Right atrium auricular region (tissue), 2 donors: ENCODE measurements at places on chromosomes 5 and 9. TPM values are rescaled to one million over a fixed set of nuclear protein-coding genes. Genes with fewer than 3 reads are reported as not detected.

DNA sequence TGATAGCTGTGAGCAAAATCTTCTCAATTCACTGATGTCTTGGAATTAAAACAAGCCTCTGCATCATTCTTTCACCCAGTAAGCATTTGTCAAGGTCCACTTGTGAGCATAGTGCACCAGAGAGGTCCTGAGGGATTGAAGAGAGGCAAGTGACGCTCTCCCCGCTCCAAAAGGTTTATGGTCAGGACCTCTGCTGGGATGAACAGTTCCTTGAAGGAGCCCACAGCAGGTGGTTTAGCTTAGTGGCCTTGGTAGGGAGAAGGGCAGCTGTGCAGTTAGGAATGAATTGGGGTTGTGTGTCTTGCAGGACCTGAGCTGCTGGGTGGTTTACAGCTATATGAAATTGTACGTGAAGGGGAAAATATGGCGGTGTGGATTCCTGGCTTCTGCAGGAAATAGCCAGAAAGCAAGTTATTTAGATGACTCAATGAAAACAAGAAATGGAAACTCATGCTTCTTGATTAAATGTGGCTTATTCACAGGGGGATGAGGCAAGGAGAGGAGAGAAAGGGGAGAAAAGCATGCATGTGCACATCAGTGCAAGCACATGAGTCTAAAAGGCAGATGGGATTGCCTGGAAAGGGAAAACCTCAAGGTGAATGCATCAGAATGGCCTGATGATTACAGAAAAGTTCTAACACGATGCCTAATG lies 42.0 kb downstream of the SUB1 start:
- peaks cover 11% of the 10 kb centered on the region for H3K4me1 ChIP-seq
- no peak for DNase-seq
- H3K36me3 ChIP-seq: no peaks in the 10 kb centered on the region
- H3K27me3 ChIP-seq: no peaks in the 10 kb centered on the region

The CCIN gene
- not detected for total RNA-seq

The ISL1 gene
- total RNA-seq: not detected

DNA sequence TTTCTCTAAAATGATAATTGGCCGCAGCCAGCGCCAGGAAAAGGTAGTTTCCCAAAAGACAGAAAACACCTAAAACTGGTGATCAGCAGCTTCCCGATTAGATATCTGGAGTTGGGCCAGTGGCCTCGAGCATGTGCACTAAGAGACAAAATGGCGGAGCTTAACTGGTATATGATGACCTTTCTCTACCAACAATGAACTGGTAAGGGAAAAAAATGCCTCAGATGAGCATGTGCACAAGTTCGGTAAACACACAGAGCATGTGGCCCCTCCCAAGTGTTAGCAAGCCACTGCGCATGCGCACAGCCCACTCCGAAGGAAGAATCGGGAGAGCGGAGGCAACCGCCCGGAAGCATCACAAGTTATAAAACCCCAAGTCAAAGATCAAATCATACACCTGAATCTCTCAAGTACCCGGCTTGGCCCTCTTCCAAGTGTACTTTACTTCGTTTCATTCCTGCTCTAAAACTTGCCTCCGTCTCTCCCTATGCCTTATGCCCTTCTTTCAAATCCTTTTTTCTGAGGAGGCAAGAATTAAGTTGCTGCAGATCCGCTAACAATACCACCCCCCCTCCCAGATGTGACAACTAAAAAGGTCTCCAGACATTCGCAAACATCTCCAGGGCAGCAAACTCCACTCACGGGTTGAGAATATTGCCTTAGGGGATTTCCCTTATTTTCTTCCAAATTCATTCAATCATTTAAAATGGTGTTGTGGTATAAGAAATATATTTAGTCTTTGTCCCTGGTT lies 15.0 kb upstream of the PTBP3 start:
- H3K27me3 ChIP-seq: no peaks in the 10 kb centered on the region
- DNase-seq: peak; percentile 83
- H3K4me3 ChIP-seq: peak overlapping the region; percentile 34
- peaks cover 7% of the 10 kb centered on the region for H3K4me1 ChIP-seq

DNA sequence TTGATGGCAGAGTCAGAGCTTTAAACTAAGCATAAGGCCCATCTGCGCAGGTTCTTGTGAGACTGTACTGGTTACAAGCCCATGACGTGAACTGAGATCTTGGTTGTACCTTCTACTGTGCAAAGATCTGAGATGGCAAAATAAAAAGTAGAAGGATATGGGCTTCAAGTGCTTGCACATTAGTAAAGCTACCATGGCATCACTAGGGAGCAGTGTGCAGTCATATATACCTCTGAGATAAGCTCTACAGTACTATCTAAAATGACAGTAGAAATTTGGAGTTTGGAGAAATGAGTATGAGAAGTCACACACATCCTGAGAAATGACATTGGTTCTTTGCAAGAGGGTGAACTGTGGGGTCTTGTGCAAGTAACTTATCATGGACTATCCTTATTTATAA lies 408.2 kb upstream of the PRR16 start:
- H3K4me3 ChIP-seq: no peak overlapping the region
- H3K36me3 ChIP-seq: no peaks in the 10 kb centered on the region
- no peaks in the 10 kb centered on the region for H3K27me3 ChIP-seq
- no peak overlapping the region for H3K27ac ChIP-seq

DNA sequence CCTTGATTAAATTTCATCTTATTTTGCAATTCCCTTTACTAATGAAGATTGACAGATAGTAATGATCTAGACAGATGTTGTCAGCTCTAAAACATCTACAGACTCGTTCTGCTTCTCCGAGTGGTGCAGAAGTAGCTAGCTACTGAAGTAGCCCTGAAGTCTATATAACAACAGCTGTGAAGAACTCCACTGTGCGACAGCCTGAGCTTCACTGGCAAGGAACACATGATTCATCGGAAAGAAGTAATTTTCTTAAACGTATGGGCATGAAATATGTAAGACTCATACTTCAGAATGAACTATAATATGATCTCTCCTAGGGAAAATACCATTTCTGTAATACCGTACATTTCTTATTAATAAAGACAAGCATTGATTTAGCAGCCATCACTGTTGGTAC lies 96.2 kb downstream of the TRPM3 start:
- no peak overlapping the region for H3K4me3 ChIP-seq
- H3K27ac ChIP-seq: no peak overlapping the region
- H3K4me1 ChIP-seq: no peaks in the 10 kb centered on the region
- no peaks in the 10 kb centered on the region for H3K36me3 ChIP-seq
- no peaks in the 10 kb centered on the region for H3K27me3 ChIP-seq

The IL4 gene
- total RNA-seq: not detected

- no peak overlapping the region for H3K27ac ChIP-seq
- no peak overlapping the region for H3K4me3 ChIP-seq
- no peaks in the 10 kb centered on the region for H3K4me1 ChIP-seq
- H3K36me3 ChIP-seq: peaks cover 13% of the 10 kb centered on the region
Measured at GRCh38 chr9:125969462-125969861, 222.3 kb downstream of the PBX3 start.

The LHX2 gene
- 0.31 TPM for total RNA-seq

DNA sequence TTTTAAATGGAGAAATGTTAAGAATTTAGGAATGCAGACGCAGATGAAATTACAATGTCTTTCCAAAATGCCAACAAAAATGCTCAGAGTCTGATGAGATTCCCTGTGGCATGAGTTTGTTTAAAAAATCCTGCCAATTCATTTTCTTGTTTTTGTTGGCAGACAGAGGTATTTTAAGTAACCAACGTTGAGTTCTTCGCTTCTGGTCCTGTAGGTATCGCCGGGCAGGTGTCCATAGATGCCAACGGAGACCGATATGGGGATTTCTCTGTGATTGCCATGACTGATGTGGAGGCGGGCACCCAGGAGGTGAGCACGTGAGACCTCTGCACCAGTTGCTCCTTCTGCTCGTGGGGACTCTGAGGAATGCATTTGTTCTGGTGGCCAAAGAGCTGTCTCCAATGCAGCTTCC lies 69.4 kb downstream of the NPR3 start:
- no peaks in the 10 kb centered on the region for H3K27me3 ChIP-seq
- H3K4me1 ChIP-seq: no peaks in the 10 kb centered on the region
- H3K27ac ChIP-seq: no peak overlapping the region
- no peak for DNase-seq

The RCL1 gene
- 8.6 TPM for total RNA-seq

GRCh38 chr9:121567500-121568342 lies 68.1 kb upstream of the GGTA1 start:
- no peaks in the 10 kb centered on the region for H3K27me3 ChIP-seq
- peak; percentile 69 for DNase-seq
- H3K4me3 ChIP-seq: peak overlapping the region; percentile 49

- no peaks in the 10 kb centered on the region for H3K4me1 ChIP-seq
- no peak for DNase-seq
- H3K36me3 ChIP-seq: no peaks in the 10 kb centered on the region
Measured at GRCh38 chr9:38423973-38424843, at the start of gene IGFBPL1. IGFBPL1 (minus strand) TSS chr9:38424454; CDS start chr9:38424424, 30 bp downstream.

- H3K36me3 ChIP-seq: no peaks in the 10 kb centered on the region
- H3K27me3 ChIP-seq: no peaks in the 10 kb centered on the region
- H3K27ac ChIP-seq: no peak overlapping the region
- DNase-seq: no peak
- H3K4me3 ChIP-seq: no peak overlapping the region
- H3K4me1 ChIP-seq: no peaks in the 10 kb centered on the region
Measured at GRCh38 chr9:124584631-124585030, 77.4 kb upstream of the NR5A1 start.

GRCh38 chr5:33973271-33973670 lies 11.2 kb downstream of the SLC45A2 start:
- H3K27me3 ChIP-seq: no peaks in the 10 kb centered on the region
- no peaks in the 10 kb centered on the region for H3K4me1 ChIP-seq
- no peak overlapping the region for H3K27ac ChIP-seq
- H3K4me3 ChIP-seq: no peak overlapping the region

DNA sequence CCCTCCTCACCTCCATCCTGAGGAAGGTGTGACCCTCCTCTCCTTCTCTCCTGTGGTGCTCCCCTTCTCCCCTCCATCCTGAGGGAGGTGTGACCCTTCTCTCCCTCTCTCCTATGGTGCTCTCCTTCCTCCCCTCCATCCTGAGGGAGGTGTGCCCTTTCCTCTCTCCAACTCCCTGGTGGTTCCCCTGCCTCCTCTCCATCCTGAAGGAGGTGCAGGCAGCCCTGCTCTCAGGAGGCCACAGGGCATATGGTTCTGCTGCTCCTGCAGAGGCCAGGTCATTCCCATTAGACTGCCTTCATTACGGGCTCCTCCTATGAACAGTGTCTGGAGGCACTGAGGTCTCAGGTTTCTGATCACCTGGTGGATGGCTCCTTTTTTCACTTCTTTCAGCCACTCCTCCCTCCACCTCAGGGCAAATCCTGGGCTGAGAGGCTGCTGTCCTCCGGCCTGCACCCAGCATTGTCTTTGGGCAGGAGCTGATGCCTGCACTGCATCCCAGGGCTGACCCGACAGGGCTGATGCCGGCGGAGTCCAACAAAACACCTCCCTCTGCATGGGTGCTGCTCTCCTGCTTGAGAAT lies 197.1 kb downstream of the MED10 start:
- DNase-seq: no peak
- no peak overlapping the region for H3K4me3 ChIP-seq
- no peaks in the 10 kb centered on the region for H3K4me1 ChIP-seq
- H3K36me3 ChIP-seq: no peaks in the 10 kb centered on the region

DNA sequence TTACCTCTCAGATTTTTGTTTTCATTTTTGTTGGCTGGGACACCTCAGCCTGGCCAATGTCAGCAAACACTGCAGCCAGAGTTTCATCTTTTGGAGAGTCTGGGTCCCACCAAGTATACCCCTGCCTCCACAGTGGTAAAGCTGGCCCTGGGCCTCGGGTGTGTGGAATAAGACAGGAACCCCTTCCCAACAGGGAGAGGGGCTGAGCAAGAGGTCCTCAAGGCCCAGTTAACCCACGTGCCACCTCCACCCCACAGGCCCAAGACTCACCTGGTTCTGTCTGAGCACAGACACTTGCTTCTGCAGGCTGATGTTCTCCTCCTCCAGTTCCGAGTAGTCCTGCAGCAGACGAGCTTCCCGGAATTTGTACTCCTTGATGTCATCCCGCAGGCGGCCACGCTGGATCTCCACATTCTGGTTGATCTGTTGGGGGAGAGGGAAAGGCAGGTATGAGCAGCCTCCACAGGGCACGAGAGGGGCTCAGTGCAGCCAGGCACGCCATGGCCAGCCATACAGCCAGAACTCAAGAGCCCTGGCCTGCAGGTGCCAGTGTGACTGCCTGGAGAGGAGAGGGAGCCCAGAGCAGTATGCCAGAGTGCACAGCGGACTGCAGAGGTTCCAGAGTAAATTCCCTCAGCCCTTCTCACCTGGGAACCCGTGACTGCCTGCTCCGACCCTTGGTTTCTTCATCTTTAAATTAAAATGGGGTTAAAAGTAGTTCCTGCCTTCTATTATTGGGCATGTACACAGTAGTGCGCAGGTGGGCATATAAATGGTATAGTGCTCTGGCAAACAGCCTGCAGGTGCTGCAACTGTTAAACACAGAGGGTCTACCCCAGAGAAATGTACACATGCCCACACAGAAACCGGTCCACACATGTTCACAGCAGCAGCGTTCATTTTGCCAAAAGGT lies 42.0 kb downstream of the BICD2 start:
- H3K27ac ChIP-seq: no peak overlapping the region
- H3K4me1 ChIP-seq: no peaks in the 10 kb centered on the region
- DNase-seq: peak; percentile 53
- H3K27me3 ChIP-seq: no peaks in the 10 kb centered on the region
- peaks cover 53% of the 10 kb centered on the region for H3K36me3 ChIP-seq

DNA sequence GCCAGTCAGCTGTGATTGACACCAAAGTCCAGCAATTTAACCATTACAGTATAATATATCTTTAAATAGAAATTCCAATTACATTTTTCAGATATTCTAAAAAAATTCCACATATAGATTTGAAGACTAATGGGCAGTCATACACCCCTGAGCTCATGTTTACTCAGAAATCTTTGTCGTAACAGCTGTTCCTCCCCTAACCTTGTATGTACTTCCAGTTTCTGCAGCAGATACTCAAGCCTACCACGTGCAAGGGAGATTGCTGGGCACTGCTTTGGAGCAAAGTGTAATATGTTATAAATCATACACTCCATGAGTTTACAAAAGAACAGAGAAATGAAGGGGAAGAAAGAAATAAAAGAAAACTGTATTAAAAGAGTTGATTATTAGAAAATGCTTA lies 241.2 kb downstream of the TRIM32 start:
- H3K4me3 ChIP-seq: no peak overlapping the region
- H3K27ac ChIP-seq: no peak overlapping the region
- H3K4me1 ChIP-seq: no peaks in the 10 kb centered on the region
- DNase-seq: no peak

DNA sequence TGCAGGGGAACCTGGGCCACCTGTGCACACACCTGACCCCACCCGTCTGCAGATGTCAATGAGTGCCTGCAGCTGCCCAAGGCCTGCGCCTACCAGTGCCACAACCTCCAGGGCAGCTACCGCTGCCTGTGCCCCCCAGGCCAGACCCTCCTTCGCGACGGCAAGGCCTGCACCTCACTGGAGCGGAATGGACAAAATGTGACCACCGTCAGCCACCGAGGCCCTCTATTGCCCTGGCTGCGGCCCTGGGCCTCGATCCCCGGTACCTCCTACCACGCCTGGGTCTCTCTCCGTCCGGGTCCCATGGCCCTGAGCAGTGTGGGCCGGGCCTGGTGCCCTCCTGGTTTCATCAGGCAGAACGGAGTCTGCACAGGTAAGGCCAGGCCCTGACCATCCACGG lies 14.5 kb upstream of the ASS1 start:
- no peak overlapping the region for H3K27ac ChIP-seq
- H3K27me3 ChIP-seq: no peaks in the 10 kb centered on the region
- H3K4me3 ChIP-seq: no peak overlapping the region
- H3K36me3 ChIP-seq: no peaks in the 10 kb centered on the region
- no peaks in the 10 kb centered on the region for H3K4me1 ChIP-seq
- DNase-seq: no peak

The PTBP3 gene
- 18.2 TPM for total RNA-seq
